ENCODE measurements at places on chromosomes 4 and X.

GRCh38 chrX:106378616-106379015, 210.5 kb downstream of the PWWP3B start:
- DNase-seq, result no peak

DNA sequence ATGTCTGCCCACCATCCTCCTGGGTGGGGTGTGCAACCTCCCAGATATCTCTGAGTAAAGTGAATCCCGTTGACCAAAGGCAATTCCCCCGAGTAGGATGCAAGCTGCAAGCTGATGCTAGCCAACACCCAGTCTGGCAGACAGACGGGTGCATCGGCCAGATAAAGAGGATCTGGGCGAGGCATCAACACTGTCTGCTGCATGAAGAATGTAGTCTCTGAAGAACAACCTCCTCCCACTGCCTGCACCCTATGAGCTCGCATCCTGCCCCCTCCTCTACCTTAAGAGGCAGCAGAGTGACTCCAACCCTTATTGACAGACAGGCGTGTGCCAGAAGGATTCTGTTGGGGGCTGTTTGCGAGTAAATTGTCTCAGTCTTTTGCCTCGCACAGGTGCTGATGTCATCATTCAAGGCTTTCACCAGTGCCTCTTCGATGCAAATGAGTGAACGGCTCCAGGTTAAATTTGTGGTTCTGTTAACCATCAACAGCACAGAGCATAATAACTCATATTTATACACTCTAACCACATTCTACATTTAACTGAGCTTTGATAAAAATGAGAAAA, 546.9 kb downstream of the BCOR start:
- DNase-seq, result no peak

GRCh38 chr4:88297725-88298454, 13.5 kb upstream of the PPM1K start:
- DNase-seq, result no peak

DNA sequence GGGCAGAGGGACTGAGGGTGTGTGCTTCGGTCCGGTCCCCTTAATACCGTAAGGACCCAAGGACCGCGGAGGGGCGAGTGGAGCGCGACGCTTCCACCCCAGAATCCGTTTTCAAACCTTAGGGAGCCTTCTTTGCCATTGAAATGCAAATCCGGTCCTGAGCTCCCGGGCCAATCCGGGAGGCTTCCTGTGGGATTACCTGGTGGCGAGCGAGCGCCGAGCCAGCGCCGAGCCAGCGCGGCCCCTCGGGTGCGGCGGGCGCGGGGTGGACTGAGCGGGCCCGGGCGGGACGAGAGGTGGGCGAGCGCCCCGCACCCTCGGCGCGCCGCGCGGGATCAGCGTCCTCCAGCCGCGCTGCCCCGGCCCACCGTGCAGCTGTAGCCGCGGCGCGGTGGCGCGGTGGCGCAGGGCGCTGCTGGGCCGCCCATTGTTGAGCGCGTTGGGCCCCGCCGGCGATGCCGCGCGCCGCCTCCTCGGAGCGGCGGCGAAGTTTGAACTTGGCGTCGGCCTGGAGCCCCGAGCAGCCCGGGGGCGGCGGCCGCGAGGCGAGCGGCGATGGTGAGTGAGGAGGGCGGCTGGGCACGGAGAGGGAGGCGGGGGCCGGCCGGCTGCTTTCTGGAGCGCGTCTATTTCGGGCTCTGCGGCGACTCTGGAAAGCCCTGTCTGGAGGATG, 208.7 kb downstream of the SOWAHB start:
- DNase-seq, result peak; percentile 48

- DNase-seq, result no peak
Measured at GRCh38 chrX:87105131-87105530, 412.5 kb upstream of the KLHL4 start.

DNA sequence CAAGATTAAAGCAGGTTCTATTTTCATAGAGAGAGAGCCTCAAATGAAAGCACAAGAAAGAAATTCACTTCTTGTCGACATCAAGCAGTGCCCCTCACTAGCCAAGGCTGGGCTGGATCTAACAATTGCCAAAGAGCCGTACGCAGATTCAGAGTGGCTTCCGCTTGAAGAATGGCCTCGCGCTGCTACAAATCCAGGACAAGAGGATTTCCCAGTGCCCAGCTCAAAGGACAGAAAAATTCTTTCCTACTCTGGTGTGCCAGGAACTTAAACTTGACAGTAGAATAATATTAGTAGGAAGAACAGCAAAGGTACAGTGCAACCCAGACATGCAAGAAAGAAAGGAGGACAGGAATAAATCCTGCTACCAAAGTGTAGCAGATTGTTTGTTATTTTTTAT, 56.5 kb upstream of the PPARGC1A start:
- DNase-seq, result no peak

Data from left cardiac atrium (tissue), 4 donors.